ENCODE measurements at places on chromosomes 6 and 20.

DNA sequence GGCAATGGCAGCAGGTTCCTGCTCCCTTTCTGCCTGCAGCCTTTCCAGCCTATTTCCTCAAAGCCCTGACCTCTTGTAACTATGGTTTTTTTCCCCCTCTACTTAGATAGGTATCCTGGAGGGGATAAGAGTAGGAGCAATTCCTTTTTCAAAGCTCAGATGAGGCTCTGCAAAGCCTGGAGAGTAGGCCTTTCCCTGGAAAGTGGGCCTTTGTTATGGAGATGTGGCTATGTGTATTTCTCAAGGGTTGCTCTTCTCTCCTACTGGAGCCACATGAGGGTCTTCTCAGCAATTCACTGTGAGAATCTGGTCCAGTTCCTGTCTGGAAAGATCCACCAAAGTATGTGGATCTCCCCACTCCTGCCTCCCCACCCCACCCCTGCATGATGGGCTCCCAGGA, 96.0 kb downstream of the DTD1 start:
- DNase-seq = no peak

DNA sequence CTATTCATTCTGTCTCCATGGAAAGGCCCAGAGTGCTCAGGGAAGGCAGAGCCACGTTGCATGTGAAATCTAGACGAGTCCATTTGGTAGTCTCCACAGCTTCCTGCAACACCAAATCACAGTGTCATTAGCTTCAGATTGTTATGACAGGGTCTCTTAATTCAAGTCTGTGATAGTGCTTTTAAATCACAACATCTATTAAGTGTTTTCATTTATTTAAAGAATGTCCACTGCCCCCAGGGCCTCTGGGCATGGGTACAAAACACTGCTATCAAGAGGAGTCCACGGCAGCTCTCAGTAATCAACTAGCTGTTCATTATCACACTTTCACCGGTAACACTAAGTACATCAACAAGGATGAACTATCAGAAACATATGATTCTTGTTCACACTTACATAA, 455.9 kb upstream of the JARID2 start:
- no peak for DNase-seq

DNA sequence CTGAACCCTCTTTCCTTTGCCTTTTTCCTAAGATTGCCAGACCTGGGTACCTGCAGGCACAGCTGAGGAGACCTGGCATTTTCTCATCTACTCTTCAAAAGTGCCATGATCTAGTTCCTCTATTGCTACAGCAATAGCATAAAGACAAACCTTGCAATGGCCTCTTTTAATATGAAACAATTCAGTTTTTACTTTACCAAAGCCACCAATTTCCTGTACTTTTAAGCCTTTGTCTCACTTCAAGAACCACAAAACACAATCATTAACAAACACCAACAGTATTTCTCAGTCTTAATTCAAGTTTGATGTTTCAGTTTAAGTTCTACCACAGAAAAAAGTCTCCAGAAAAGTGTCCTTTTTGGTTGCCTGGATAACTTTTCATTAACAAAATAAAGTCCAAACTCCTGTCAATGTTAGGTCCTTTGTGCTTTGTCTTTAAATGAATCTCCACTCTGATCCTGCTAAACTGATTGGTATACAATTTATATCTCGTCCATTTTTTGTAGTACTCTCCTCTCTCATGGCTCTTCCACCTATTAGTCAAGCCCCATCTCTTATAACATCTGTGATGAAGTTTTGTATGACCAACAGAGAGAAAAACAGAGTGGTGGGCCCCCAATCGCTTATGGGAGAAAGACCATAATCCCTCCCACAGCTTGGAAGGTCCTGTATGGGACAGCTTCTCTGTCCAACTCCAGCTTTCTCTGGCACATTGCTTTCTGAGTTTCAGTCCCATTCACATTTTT, 50.5 kb upstream of the THEMIS start:
- DNase-seq = no peak

- DNase-seq = no peak
Observed at GRCh38 chr20:8089668-8090067, 42.4 kb upstream of the PLCB1 start.

GRCh38 chr20:49729780-49730179, 16.1 kb upstream of the B4GALT5 start:
- DNase-seq = no peak

GRCh38 chr6:40668203-40668602, 81.0 kb upstream of the LRFN2 start:
- peak; percentile 18 for DNase-seq

DNA sequence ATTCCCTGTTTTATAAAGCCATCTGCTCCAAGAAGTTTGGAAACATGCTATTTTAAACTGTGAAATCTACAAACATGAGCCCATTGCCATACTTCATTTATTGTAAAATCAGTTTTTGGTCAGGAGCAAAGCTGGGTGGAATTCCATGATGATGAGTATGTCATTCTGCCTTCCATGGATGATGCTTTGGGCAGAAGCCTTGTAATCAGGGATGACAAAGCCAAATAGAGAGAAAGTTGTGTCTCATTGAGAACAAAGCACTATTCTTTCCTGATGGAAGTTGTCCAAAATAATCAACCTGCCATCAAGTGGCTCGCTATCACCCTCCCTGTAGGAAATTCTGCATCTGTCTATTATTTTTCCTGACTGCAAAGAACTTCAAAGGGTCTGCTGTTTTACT, 313.0 kb upstream of the DEFB112 start:
- DNase-seq = no peak

DNA sequence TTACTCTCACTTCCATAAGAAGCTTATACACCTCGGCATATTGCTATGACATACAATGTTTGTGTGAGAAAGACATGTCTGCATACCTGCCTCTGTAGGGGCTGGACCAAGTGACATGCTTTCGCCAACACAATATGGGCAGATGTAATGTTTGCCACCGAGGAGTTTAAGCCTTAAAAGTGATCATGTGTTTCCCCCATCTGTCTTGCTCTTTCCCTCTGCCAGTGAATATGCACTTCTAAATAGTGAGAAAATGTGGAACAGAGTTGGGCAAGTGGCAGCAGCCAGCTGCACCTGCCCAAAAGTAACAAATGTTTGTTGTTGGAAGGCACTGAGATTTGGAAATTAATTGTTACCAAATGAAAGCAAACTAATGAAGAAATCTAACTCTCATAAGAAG, 274.8 kb upstream of the BTBD3 start:
- no peak for DNase-seq

DNA sequence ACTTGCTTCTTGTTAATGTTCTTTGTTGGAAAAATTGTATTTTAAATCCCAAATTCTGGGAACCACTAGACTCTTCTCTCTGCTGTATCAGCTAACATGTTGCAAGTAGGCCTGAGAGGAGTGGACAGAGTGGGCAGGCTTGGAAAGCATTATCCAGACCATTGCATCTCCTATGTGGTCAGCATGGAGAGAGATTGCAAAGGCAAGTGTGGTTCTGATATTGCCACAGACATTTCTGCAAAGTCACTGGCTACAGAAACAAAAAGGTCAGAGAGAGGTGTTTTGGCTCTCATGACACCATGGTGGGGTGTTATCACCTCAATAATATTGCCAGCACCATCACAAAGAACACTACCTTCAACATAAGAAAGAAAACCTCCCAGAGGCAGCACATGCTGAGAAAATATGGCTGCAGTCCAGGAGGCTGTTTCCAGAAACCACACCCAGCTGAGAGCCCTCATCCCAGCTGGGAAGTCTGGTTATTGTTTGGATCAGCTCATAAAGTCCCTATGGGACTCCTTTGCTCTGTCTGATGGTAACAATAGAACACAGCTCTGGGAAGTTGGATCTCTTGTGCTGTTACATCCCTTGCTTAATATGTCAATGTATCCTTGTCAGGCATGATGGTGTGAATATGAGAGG, 78.2 kb upstream of the TBX18 start:
- no peak for DNase-seq

DNA sequence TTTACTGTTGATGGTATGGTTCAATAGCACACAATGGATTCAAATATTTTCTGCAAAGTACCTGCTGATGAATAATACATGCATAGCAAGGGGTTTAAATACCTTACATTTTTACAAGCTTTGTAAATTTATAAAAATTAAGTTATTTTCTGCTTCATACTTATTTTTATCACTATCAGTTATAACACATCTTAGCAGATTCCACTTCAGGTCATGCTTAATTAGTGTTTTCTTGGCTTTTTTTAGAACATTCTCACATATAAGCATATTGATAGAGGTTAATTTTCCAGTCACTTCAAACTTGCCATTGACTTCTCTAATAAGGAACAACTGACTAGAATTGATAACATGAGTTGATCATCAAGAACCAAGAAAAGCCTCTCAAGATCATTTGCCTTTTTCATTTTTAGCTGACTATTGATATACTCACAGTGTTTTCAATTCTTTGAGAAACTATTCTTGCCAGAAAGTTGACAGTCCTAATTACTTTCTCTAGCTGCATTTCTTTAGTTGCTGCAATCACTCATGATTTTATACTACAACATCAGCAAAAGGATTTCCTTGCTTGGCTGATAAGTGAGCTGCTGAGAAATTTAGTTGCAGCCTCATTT, 25.8 kb downstream of the PTCHD4 start:
- no peak for DNase-seq

- DNase-seq = no peak
Observed at GRCh38 chr20:57590485-57591288, 29.5 kb downstream of the ZBP1 start.

DNA sequence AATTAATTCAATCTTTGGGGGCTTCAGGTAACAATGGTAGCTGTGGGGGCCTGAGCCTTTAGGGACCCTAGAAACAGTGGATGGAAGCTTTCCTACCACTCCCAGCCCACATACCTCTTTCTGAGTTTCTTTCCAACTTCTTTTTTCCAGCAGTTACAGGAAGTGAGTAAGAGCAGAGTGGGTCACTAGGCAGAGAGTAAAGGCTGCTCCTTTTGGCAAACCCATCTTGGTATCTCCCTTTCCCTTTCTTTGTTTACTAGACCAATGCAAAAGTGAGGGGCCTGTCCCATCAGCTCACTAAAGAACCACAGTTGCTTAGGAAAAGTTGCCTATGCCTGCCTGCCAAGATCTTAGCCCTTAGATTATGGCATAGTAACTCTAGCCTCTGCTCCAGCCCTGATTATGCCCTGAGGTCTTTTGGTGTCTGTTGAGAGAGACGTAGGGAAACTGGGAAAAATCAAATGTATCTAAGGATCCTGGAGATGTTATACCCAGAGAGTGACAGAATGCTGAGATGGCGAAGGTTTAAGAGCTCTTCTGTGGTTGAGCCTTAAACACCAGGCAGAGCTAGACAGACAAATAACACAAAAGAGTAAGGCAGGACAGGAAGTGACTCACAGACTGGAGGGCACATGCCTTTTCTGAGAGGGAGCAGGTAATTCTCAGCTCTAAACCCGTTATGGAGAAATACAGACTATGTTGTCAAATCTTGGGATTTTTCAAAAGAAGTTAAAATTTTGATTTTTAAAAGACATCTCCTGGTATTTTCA, 31.3 kb downstream of the TRMT6 start:
- DNase-seq = no peak

- no peak for DNase-seq
Observed at GRCh38 chr6:25590986-25591385, 61.0 kb upstream of the SCGN start.

DNA sequence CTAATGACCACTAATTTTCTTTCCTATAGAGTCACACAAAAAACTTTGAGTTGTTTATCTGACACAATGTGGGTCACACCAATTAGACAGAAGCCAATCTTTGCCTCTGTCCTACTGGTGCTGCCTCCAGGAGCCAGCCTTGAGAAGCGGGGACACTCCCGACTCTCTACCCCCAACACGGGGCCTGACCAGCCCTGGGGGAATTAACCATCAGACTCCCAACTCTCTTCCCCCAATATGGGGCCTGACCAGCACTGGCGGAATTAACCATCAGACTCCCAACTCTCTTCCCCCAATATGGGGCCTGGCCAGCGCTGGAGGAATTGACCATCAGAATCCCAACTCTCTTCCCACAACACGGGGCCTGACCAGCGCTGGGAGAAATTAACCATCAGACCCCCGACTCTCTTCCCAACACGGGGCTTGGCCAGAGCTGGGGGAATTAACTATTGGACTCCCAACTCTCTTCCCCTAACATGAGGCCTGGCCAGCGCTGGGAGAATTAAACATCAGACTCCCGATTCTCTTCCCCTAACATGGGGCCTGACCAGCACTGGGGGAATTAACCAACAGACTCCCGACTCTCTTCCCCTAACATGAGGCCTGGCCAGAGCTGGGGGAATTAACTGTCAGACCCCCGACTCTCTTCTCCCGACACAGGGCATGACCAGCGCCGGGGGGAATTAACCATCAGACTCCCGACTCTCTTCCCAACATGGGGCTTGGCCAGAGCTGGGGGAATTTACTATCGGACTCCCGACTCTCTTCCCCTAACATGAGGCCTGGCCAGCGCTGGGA, 12.5 kb downstream of the CST7 start:
- DNase-seq = no peak

- no peak for DNase-seq
Observed at GRCh38 chr6:85498596-85499258, 48.8 kb downstream of the NT5E start.

GRCh38 chr6:5638666-5639065, 368.1 kb downstream of the NRN1 start:
- DNase-seq = no peak

DNA sequence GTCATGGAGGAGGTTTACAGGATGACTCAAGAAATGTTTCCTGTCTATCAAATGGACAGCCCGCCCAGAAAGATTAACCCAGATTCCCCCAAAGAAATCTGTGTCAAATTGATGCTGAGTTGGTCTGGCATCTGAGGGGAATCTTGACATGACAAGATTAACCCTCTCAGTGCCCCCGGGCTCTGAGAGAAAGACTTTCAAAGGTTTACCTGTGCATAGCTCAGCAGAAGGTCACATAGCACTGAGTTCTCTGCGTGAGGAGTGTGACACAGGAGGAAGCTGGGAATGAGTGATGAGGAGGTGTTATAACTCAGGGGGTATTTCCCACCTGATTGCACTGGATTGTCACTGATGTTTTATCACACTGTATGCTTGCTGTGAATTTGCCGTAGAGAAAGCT, 601.2 kb downstream of the DHX35 start:
- DNase-seq = no peak

GRCh38 chr6:149043476-149044130, 273.9 kb upstream of the TAB2 start:
- DNase-seq = peak; percentile 11

- no peak for DNase-seq
Observed at GRCh38 chr6:55925292-55925691, 49.9 kb upstream of the BMP5 start.

- no peak for DNase-seq
Observed at GRCh38 chr20:56799187-56799586, 170.1 kb downstream of the TFAP2C start.

DNA sequence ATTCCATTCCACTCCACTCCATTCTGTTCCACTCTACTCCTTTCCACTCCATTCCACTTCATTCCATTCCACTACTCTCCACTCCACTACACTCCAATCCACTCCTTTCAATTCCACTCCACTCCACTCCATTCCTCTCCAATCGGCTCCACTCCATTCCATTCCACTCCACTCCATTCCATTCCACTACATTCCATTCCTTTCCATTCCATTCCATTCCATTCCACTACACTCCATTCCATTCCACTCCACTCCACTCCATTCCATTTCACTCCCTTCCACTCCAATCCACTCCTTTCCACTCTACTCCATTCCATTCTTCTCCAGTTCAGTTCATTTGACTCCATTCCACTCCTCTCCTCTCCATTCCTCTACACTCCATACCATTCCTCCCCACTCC, 26.2 kb upstream of the DEFB125 start:
- no peak for DNase-seq

- no peak for DNase-seq
Observed at GRCh38 chr6:4965562-4966389, 38.1 kb downstream of the RPP40 start.

Data from hematopoietic multipotent progenitor cell treated with erythropoietin and hydrocortisone succinate and interleukin-3 and kit ligand, for 17 days (in vitro differentiated cells).